ENCODE measurements at places on chromosomes 6 and 20.

- DNase-seq, result no peak
Observed at GRCh38 chr6:135703007-135703406, 148.5 kb upstream of the PDE7B start.

GRCh38 chr20:24487648-24488047 lies 18.2 kb downstream of the SYNDIG1 start:
- no peak for DNase-seq

DNA sequence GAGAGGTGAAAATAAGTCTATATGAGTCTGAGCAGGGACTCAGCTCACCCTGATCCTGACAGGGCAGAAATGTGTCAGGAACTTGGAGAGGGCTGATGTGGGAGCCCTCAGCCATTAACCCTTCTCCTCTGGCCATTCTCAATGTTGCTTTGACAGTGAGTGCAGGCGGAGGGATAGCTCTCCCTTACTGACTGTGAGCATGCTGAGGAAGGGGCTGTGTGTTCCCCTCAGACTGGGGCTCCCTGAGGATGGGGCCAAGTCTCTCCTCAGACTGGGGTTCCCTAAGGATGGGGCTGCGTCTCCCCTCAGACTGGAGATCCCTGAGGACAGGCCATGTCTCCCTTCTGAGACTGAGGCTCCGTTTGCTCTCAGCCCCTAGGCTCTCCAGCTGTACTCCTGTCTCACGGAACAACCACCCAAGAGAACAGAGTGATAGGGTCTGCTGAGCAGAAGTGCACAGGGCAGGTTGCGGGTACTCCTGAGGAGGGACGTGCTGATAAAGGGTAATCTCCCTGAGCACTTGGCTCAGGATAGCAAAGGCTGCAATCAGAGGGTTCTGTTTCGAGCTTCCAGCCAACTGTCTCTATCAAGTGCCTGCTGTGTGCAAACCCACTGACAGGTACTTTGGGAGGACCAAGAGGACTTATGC lies 141.0 kb downstream of the MRPL14 start:
- DNase-seq, result no peak

DNA sequence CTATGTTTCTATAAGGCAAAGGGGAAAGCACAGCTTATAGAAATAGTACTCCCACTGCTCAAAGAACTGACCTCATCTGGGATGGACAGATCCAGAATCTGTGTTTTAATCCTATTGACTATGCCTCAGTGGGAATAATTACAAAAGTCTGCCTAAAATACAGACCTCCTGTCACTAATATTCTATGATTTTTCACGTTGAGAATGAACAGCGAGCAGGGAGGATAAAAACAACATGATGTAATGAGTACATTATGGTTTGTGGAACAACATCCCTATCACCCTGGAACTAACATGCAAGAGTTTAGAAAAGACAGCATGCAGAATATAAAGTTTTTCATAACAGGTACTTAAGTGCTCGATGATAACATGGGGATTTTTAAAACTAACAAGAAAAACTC lies 53.9 kb downstream of the EPHA7 start:
- no peak for DNase-seq

- no peak for DNase-seq
Observed at GRCh38 chr20:61435823-61436220, 183.8 kb downstream of the CDH4 start.

DNA sequence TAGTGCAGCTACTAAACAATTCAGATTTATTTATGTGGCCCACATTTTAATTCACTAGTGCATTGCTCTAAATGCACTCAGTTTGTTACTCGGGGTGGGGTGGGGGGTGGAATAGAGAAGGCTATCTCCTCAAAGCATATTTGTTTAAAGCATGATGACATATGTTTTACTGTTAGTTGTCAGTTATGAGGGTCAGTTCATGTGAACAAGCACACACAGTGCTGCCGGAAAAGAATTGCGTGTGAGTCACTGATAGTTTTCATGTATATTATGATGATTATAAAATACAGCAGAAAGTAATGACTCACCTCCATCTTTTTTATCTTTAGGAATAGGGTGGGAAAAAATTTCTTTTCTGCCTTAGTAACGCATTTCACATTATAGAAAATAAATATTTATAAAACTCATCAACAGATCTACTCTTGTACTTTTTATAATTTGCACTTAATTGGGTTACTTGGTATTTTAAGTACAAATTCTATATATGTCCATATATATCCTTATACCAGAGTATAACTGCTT lies 42.2 kb upstream of the STXBP5 start:
- no peak for DNase-seq

GRCh38 chr20:7926767-7927166 lies 13.5 kb downstream of the HAO1 start:
- DNase-seq, result no peak

All from activated CD4-positive, alpha-beta T cell treated with anti-CD3 and anti-CD28 coated beads, Interleukin-2, amount 50 U/mL, for 4 hours (primary cell).